ENCODE measurements at places on chromosomes 6 and 20.

GRCh38 chr6:4405621-4406212 is 270.3 kb upstream of the ECI2 start:
- no peak for DNase-seq

DNA sequence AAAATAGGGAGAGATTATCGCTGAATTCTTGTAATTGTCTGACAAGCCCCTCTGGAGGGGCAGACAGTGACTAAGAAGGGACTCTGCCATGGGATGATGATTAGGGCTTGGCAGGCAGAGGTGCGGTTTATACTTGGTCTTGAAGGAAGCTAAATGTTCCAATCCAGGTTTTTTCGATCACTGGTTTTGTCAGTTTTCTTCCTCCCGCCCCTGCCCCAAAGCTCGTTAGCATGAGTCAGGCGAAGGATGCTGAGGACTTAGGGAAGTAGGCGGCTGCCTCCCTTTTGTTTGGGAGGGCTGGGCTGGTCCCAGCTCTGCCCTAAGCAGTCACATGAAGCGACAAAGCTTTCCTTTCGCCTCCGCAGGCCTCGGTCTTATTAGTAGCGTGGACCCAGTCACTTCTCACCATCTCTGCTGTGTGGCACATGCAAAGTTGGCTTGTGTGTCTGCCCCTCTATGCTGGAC is 314.2 kb downstream of the CDC5L start:
- no peak for DNase-seq

GRCh38 chr6:33344701-33345697 is 27.5 kb upstream of the ZBTB22 start:
- DNase-seq, result peak; percentile 74

GRCh38 chr6:151680846-151681432 is 126.5 kb upstream of the ESR1 start:
- DNase-seq, result no peak

Data from trophoblast cell (in vitro differentiated cells and primary cell).